ENCODE measurements at places on chromosomes 2 and 18.

DNA sequence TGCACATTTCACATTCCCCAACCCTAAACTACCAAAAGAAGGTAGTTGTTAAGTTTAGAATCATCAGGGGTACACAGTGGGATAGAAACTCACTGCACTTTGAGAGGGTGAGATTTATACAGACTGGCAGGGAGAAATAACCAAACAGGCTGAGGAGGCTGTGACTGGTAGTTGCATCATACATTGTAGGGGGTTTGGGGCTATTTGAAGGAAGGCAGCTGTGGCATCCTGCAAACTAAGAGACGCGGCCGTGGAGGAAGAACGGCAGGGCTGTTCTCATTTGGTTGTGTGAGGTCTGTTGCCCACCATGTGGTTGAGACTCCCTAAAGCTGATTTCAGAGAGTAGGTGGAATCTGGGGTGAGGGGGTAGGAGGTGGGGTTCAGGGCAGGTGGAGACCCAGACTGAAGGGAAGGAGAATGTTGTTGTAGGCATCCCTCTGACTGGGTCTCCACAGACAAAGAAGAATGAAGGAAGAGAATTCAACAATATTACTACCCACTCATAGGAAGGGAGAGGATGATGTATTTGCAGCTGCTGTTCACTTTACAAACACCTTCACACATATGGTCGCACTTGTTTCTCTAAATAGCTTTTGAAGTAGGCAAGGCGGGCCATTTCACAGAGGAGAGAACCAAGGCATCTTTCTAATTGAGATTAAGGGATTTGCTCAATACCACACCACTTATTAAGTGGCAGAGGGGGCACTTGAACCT lies 170.9 kb upstream of the SIX2 start:
- DNase-seq: no peak

- no peak for DNase-seq
These were observed 271.8 kb upstream of the HS6ST1 start for GRCh38 chr2:128590309-128591021.

GRCh38 chr2:134212746-134213145 lies 41.1 kb upstream of the MGAT5 start:
- DNase-seq: no peak

GRCh38 chr2:98926601-98927000 lies 9.4 kb downstream of the CRACDL start:
- no peak for DNase-seq

GRCh38 chr2:220837226-220837625 lies 734.9 kb downstream of the EPHA4 start:
- no peak for DNase-seq

- no peak for DNase-seq
These were observed 33.7 kb downstream of the EHBP1 start for GRCh38 chr2:62738981-62739936.

DNA sequence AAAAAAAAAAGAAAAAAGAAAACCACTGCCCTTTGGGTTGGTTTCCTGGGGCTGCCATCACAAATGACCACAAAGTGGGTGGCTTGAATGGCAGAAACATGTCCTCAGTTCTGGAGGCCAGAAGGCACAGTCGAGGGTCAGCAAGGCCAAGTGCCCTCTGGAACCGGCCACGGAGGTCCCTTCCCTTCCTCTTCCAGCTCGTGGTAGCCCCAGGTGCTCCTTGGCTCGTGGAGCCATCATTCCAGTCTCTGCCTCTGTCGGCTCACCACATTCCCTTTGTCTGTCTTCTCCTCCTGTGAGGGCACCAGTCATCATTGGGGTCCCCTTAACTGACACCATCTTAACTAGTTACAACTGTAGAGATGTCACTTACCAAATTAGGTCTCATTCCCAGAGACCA lies 8.5 kb upstream of the NFATC1 start:
- no peak for DNase-seq

- DNase-seq: no peak
These were observed 95.2 kb downstream of the DTNA start for GRCh38 chr18:34805103-34805877.

DNA sequence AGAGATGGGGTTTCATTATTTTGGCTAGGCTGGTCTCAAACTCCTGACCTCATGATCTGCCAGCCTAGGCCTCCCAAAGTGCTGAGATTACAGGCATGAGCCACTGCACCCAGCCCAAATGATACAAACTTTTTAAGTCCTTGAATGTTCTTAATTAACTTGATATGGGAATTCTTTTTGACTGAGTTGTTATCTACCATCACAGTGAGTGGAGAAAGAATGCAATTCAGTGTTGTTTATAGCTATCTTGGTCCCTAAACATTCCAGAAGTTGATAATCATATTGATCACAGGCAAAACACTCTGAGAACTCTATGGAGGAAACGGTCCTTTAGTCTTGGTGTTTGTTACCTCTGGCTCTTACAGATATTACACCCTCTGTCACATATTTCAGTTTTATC lies 1072.5 kb downstream of the SUCLG1 start:
- DNase-seq: no peak

DNA sequence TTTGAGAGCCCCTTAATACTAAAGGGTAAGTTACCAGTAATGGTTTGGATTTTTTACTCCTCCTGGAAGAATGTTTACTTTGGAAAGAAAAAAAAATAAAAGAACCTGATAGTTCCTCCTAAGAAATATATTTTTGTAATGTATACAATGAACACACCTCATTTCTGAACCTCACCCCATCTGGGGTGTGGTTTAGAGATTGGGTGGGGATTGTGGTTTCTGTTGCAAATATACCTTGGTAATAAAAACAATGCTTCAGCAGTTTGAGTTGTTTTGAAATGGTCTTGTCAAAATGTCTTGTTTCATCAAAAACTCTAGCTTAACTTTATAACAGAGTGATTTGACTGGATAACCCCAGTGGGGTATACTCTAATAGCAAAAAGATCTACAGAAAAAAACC lies 448.9 kb upstream of the MEIS1 start:
- no peak for DNase-seq

- DNase-seq: no peak
These were observed 19.4 kb upstream of the PRLH start for GRCh38 chr2:237546876-237547395.

DNA sequence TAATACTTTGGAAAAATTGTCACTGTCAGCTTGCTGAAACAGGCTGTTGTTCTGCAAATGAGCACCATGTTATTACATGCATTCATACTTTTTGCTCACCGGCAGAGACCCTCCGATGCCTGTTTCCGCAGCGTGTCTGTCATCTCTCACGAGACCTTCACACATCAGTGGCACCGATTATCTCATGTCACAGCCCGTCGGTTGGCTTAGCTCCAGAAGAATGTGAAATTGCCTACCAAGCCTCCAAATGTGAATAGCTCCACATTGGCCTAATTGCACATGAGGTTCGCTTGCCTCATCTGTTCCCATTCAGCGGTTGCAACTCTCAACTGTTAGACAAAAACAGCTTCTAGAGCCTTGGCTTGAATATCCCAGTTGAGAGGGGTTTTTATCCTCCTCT lies 233.0 kb downstream of the ACTR3 start:
- DNase-seq: no peak

DNA sequence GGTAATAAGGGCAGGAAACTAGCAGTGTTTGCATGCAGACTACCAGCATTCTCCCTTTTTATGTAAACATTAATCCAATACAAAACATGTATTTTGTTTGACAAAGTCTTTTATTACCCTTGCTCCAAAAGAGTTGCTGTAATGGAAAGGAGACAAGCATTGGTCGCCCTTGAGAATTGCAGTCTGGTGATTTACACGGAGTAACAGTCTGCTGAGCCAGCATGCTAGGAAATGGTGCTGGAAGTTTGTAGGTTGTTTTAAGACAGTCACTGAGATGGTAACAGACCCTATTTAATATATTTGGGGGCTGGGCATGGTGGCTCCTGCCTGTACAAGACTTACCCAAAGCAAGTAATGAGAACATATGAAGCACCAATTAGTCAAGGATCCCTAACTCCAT lies 2.8 kb upstream of the PRKCE start:
- DNase-seq: no peak

- DNase-seq: no peak
These were observed 10.4 kb upstream of the UBE2E3 start for GRCh38 chr2:180970016-180970415.

GRCh38 chr18:68699043-68699442 lies 15.9 kb downstream of the TMX3 start:
- DNase-seq: no peak

DNA sequence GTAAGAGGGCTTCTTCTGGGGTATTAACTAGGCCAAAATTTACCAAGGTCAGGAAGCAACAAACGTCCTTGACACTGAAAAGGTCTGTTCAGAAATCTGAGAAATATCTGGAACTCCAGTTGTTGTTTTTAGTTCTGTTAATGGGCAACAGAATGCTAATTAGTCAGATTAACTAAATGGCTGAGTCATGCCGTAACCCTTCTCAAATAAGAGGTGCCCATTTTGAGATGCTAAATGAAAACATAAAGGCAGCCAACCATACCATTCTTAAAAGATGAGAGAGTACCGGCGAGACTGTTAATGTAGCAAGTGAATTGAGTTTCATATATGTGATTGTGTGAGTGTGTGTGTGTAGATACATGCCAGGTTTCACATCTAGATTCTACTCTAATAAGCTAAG lies 147.9 kb upstream of the GAREM1 start:
- DNase-seq: no peak

- no peak for DNase-seq
These were observed 245.1 kb downstream of the NEDD4L start for GRCh38 chr18:58288921-58289797.

DNA sequence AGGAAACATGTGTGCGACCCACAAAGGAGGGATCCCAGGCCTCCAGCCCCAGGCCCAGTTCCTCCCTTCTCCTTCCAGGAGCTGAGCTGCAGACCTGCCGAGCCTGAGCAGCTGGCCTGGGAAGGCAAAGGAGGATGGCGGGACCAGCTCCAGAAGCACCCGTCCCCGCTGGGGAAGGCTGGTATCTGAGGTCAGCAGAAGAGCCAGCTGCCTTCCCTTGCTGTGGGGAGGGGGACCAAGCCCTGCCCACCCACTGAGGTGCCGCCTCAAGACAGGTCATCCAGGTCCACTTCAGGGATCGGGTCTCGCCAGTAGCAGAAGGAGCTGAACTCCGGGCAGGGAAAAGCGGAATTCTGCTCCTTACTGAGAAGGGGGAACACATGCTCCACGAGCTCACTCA lies 73.2 kb downstream of the EMILIN2 start:
- DNase-seq: no peak

GRCh38 chr2:119771331-119771730 lies 11.6 kb downstream of the PTPN4 start:
- no peak for DNase-seq

DNA sequence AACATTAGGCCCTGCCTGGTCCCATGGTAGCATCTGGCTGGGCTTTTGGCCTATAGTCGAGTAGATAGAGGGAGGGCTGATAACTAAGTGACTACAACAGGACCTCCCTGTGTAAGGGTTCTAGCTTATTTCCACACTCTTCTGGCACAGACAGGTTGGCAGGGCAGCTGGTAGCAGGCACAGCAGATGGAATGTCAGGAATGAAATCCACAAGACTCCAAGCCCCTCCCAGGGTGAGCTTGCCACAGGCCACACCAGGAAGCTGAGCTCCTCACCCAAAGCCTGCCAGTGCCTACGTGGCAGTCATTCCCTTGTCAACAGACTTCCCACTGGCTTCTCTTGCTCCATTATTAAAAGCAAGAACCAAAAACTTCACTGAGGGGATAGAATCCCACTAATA lies 20.7 kb upstream of the C1QL2 start:
- no peak for DNase-seq

- no peak for DNase-seq
These were observed 90.2 kb downstream of the FAM161A start for GRCh38 chr2:61763605-61764034.

DNA sequence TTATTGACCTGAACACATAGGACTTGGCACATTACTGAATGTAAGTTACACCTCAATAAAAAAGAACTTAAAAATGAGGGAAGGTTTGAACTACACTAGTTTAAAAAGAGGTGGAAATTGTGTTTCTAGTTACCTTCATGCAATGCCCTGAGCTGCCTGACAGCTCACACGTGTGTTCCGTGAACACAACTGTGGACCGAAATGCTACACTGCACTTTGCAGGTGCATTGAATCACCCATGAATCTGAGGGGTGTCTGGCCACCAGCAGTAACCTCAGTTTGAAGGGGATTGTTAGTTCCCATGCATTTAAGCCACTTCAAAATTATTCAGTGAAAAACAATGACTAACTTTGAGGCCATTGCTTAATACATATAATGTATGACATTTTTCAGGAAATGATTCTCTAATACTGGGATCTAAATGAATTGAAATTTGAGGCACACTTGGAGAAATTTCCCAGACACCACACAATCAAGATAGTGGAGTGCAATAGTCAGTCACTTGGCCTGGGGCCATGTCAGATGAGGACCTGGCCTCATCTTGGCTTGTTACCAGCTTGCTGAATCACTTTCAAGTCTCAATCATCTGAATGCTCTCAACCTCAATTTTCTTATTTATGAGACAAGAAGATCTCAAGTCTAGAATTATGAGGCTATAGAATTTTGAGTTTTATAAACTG lies 59.3 kb downstream of the MYL12B start:
- no peak for DNase-seq

GRCh38 chr18:37673671-37674070 lies 108.1 kb upstream of the CELF4 start:
- DNase-seq: no peak

DNA sequence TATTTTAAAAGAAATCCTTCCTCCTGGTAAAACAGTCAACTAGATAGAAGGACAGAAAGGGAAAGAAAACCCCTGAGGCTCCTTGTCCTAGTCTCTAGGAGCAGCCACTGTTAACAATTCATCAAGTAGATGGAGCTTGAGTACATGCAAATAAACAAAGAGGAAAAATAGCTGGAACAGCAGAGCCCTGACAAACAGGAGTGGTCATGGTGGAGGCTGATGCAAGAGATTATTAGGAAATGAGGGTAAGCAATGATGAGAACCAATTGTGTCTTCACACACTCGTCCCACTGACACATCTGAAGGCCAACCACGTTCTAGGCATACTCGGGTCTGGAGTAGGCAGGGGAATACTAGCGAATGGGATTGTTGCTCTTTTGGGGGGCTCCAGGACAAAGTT lies 9.2 kb downstream of the DLGAP1 start:
- DNase-seq: no peak

DNA sequence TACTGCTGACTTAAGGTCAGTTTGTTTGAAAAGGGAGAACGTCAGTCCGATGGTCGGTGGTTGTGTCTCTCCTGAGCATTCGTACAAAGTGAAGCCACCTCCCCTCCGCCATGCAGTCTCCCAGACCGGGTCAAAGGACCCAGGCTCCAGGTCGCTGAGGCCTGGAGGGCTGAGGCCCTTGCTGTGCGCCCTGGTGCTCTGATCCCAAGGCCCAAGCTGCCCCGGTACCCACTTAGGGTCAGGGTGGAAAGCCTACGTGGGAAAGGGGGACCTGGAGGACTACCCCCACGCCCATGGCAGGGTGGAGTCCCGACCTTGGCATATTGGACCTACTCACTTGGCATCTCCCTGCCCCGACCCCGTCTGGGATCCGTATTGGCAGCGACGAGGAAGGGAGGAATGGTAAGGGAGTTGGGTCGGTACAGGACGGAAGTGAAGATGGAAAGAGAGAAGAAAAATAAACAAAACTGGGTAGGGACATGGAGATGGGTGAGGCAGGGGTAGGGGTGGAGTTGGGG lies 8.0 kb upstream of the SIX3 start:
- no peak for DNase-seq

GRCh38 chr18:22344445-22344844 lies 73.3 kb downstream of the CTAGE1 start:
- no peak for DNase-seq
